Neural crest cell (in vitro differentiated cells): ENCODE measurements at places on chromosomes 3 and 15. TPM values are rescaled to one million over a fixed set of nuclear protein-coding genes. Genes with fewer than 3 reads are reported as not detected.

DNA sequence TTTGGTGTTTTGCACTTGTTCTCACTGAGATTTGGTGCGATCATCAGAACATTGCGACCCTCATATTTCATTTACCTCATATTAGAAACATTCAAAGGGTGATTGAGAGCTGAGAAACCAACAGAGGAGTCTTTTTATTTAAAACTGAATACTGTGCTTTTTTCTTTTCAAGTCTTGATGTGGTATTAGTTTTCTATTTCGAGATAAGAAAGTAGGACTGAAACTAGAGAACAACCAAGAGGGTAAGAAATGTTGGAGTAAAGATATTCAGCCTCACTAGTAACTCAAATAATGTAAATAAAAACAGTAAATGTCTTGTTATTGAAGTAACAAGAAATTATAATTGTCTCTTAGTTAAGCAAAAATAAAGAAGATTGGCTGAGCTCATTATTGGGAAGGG, 26.5 kb downstream of the EFHB start:
- no peaks in the 10 kb centered on the region for H3K4me1 ChIP-seq
- H3K4me3 ChIP-seq, result no peak overlapping the region
- no peak overlapping the region for H3K27ac ChIP-seq
- DNase-seq, result no peak
- no peaks in the 10 kb centered on the region for H3K27me3 ChIP-seq

- peaks cover under 1% of the 10 kb centered on the region for H3K4me1 ChIP-seq
- H3K27me3 ChIP-seq, result peaks cover 2% of the 10 kb centered on the region
- no peak overlapping the region for H3K27ac ChIP-seq
- no peaks in the 10 kb centered on the region for H3K36me3 ChIP-seq
These were observed 647.1 kb downstream of the NTRK3 start for GRCh38 chr15:87609474-87609873.

- no peaks in the 10 kb centered on the region for H3K27me3 ChIP-seq
- peaks cover 8% of the 10 kb centered on the region for H3K4me1 ChIP-seq
- H3K4me3 ChIP-seq, result no peak overlapping the region
- no peak overlapping the region for H3K27ac ChIP-seq
These were observed 10.5 kb upstream of the ANO10 start for GRCh38 chr3:43632269-43632733.

- H3K4me3 ChIP-seq, result no peak overlapping the region
- peaks cover 5% of the 10 kb centered on the region for H3K4me1 ChIP-seq
- no peaks in the 10 kb centered on the region for H3K27me3 ChIP-seq
These were observed 40.5 kb downstream of the PPCDC start for GRCh38 chr15:75063889-75064288.

- H3K27me3 ChIP-seq, result no peaks in the 10 kb centered on the region
- DNase-seq, result no peak
- H3K4me3 ChIP-seq, result no peak overlapping the region
- H3K27ac ChIP-seq, result no peak overlapping the region
- H3K4me1 ChIP-seq, result peaks cover 25% of the 10 kb centered on the region
- peaks cover 2% of the 10 kb centered on the region for H3K36me3 ChIP-seq
These were observed 509.6 kb downstream of the IGSF11 start for GRCh38 chr3:118525077-118525476.

GRCh38 chr3:128084675-128085021, 32.4 kb downstream of the SEC61A1 start:
- no peak for DNase-seq
- H3K27ac ChIP-seq, result no peak overlapping the region
- H3K27me3 ChIP-seq, result no peaks in the 10 kb centered on the region
- no peaks in the 10 kb centered on the region for H3K4me1 ChIP-seq
- H3K36me3 ChIP-seq, result peaks cover 10% of the 10 kb centered on the region

DNA sequence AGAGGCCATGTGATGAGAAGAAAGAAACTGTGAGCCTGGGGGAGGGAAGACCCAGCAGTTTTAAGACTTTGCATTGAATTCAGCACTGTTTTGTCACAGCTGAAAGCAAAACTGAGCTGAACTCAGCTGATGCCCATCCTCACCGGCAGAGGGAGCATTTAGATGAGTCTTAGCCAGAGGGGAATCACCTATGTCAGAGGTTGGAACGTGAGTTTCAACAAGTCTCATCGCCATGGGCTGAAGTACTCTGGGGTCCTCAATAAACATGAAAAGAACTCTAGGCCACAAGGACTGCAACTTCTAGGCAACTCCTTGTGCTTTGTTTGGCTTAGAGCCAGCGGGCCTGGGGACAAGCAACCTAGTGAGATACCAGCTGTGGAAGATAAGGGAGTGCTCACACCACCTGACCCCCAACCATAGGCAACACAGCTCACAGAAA, 324.5 kb downstream of the TBL1XR1 start:
- no peaks in the 10 kb centered on the region for H3K4me1 ChIP-seq
- DNase-seq, result peak; percentile 45
- H3K36me3 ChIP-seq, result no peaks in the 10 kb centered on the region
- no peaks in the 10 kb centered on the region for H3K27me3 ChIP-seq

DNA sequence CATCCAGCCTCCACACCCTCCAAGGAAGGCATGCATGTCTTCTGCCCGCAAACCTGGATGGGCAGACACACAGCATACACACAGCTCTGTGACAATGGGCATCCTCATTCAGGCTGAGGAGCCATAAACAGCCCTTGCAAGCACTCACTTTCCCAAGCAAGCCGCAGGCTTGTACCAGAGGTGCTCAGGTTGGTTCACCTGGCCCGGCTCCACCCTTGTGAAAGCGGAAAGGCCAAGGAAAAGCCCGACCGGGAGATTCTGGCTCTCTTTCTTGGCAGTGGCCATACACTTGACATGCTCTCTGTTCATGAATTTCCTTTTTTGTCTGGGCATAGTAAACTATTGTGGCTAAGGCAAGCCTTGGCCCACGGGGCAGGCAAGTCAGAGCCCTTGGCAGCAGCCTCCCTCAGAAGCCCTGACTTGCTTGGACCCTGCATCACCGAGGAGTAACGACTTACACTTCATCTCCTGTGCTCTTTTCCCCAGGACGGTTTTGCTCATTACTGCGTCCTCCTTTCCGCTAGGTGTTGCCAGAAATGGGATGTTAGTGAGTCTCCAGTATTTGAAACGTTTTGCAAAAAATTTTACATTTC, 74.6 kb upstream of the BNC1 start:
- DNase-seq, result no peak
- H3K36me3 ChIP-seq, result no peaks in the 10 kb centered on the region
- no peak overlapping the region for H3K4me3 ChIP-seq
- H3K4me1 ChIP-seq, result peaks cover 8% of the 10 kb centered on the region
- peaks cover 10% of the 10 kb centered on the region for H3K27me3 ChIP-seq

GRCh38 chr3:182668974-182669373, 124.3 kb upstream of the ATP11B start:
- no peak overlapping the region for H3K27ac ChIP-seq
- no peaks in the 10 kb centered on the region for H3K36me3 ChIP-seq
- peaks cover 9% of the 10 kb centered on the region for H3K4me1 ChIP-seq
- no peaks in the 10 kb centered on the region for H3K27me3 ChIP-seq
- no peak for DNase-seq

- H3K4me3 ChIP-seq, result no peak overlapping the region
- no peak overlapping the region for H3K27ac ChIP-seq
- H3K36me3 ChIP-seq, result no peaks in the 10 kb centered on the region
- DNase-seq, result no peak
- H3K27me3 ChIP-seq, result no peaks in the 10 kb centered on the region
- no peaks in the 10 kb centered on the region for H3K4me1 ChIP-seq
These were observed 33.7 kb downstream of the ZBTB20 start for GRCh38 chr3:115113367-115113766.

Gene CCR8
- total RNA-seq, result not detected in 2 replicates

Gene IREB2
- total RNA-seq, result 97.2 and 97.6 TPM in 2 replicates

Gene FMN1
- 0.09 and 0.70 TPM in 2 replicates for total RNA-seq

Gene IL17RC
- total RNA-seq, result 6.0 and 7.3 TPM in 2 replicates

Gene EPHA3
- total RNA-seq, result 22.1 and 24.6 TPM in 2 replicates
